ENCODE measurements at places on chromosomes 7 and 10.

GRCh38 chr10:47337310-47337709 is 10.9 kb upstream of the RBP3 start:
- DNase-seq = no peak

GRCh38 chr7:55286666-55287065 is 78.5 kb upstream of the LANCL2 start:
- no peak for DNase-seq

- no peak for DNase-seq
Observed at GRCh38 chr7:92669616-92670165, 79.5 kb upstream of the FAM133B start.

DNA sequence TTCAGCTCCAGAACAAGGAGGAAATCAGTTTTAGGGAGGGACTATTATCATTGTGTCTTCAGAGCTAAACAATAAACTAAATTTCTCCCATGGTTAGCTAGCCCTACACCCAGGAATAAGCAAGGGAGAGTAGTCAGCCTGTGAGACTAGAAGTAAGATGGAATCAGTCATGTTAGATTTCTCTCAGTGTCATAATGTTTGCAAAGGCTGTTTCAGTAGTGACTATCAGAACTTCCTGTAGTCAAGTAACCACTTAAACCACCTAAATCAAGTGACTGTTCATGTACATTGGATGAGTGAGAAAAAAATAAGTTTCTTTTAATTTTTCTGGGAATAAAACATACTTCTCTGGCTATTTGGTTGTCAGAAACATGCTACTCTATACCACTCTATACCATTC is 121.6 kb downstream of the KCND2 start:
- DNase-seq = no peak

- no peak for DNase-seq
Observed at GRCh38 chr10:45518741-45519140, 144.7 kb downstream of the ALOX5 start.

DNA sequence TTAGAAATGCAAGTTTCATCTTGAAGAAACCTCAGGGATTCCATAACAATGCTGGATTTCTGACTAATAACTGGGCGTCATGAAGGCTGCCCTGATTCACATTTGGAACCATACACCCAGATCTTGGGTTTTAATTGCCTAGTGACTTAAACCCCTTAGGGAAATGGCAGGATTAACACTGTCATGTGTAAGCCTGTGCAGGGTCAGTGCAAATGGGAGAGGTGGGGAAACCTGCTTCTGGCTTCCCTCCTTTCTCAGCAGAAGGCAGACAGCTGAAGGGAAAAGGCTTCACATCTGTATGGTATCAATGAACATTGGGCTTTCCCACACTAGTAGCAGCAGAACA is 364.2 kb downstream of the ANKRD30A start:
- DNase-seq = no peak

GRCh38 chr7:71470830-71471229 is 338.9 kb downstream of the GALNT17 start:
- no peak for DNase-seq

GRCh38 chr10:115827231-115828009 is 445.6 kb downstream of the GFRA1 start:
- DNase-seq = no peak

GRCh38 chr10:47354165-47354564 is 6.0 kb downstream of the RBP3 start:
- no peak for DNase-seq

- DNase-seq = no peak
Observed at GRCh38 chr7:117986645-117987269, 113.5 kb upstream of the CTTNBP2 start.

GRCh38 chr10:30155401-30155800 is 96.0 kb upstream of the JCAD start:
- DNase-seq = no peak

DNA sequence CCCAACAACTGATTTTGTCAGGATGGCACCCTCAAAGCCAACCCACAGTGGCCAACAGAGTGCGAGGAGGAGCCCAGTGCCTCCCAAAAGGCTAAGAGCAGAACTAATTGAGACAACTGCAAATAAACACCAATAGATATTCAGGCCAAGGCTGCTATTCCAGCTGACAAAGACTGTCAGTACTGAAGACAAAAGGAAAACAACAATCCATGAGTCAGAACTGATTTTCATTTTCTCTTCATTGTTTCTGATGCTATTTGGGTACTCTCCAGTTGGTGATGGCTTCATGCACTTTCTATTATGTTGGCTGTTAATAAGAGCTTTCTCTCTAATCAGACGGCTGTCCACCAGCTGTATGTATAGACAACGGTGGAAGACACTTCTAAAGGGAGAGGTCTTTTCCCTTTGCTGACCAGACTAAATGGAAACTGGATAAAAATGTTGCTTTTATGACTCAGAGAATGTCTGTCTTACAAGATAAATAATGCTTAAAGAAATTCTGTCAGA is 515.9 kb downstream of the PARD3 start:
- no peak for DNase-seq

- peak; percentile 68 for DNase-seq
Observed at GRCh38 chr7:38306914-38307313, 33.5 kb upstream of the TARP start.

GRCh38 chr7:31476073-31476745 is 37.7 kb upstream of the ITPRID1 start:
- DNase-seq = no peak

- DNase-seq = no peak
Observed at GRCh38 chr7:118602090-118602489, 377.6 kb downstream of the ANKRD7 start.

DNA sequence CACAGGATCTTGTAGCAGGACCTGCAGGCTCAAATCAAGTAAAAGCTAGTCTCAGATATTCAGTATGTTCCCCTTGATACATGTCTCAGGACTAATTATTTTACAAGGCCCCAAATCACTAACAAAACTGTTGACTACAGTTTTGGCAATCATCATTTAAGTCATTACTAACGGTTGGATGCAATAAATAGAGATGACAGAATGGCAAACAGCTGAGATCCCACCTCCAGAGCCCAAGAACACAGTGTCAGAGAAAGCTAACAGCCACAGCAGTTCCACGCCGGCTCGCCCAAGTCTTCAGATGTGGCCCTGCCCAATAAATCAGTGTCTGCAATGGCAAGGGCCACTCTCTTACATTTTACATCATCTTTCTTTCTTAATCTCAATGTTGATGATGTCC is 87.6 kb downstream of the CTBP2 start:
- no peak for DNase-seq

- DNase-seq = no peak
Observed at GRCh38 chr7:74362266-74362665, 73.1 kb downstream of the CLIP2 start.

DNA sequence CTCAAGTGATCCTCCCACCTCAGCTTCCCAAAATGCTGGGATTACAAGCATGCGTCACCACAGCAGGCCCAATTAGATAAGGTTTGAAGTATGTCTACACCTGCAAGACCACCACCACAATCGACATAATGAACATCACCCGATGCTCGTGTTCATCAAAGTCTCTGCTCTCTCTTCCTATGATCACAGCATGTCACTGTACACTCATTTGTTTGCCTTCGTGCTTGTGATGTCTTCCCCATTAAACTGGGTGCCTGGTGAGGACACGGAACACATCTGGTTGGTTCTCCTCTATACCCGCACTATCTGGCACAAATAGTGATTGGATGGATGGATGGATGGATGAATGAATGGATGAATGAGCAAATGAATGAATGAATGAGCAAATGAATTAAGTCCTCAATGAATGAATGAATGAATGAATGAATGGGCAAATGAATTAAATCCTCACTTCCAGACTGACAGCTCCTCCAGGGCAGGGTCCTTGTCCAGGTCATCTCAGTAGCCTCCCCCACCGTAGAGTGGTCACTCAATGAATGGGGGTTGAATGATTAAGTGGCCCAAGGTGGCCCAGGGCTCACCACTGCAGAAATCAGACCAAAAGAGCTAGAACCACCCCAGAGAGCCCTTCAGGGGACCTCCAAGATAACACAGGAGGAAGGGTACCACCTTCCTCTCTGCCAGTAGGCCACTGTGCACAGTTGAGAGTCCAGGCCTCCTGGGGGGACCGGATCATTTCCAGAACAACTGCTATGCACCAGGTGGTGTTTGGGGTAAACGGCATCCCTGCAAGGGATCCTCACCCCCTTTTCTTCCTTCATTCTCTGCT is 101.9 kb upstream of the TNRC18 start:
- DNase-seq = no peak

DNA sequence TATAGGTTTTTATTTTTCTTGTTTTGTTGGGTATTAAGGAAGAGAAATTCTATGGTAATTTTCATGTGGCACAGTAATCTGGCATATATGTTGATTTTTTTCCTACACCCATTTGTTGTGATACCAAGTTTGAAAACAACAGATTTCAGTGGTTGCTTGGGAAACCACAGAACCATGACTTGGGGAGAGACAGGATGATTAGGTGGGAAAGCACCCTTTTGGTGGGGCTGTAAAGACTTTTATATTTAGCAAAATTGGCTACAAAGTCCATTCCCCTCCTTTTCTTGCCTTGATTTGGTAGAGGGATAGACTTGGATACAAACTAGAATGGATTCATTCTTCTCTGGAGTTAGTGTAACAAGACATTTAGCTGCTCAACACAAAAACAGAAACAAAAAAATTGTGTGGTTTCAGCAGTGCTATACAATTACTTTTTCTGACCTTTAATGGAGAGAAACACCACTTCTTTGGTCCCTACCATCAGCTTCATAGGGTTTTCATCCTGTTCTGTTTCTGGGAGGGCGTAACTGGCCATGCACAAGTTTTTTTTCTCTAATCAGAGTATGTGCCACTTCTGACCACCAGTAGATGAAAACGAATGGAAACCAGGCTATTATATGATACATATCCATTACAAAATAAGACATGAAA is 52.7 kb downstream of the FIGNL1 start:
- no peak for DNase-seq

DNA sequence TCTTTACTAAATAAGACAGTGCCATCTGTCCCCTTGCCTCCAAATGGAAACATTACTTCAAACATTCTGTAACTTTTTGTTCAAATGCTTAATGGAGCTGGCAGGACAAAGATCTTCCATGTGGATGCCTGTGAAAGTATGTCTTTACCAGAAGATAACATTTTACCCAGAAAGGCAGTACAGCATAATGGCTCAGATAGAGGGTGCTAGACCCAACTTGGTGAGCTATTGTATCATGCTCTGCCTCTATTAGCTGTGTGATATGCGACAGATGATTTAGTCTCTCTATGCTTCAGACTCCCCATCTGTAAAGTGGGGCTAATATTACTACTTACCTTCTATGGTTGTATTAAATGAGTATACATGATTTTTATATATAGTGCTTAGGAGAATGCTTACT is 8.8 kb upstream of the SMKR1 start:
- DNase-seq = peak; percentile 0

DNA sequence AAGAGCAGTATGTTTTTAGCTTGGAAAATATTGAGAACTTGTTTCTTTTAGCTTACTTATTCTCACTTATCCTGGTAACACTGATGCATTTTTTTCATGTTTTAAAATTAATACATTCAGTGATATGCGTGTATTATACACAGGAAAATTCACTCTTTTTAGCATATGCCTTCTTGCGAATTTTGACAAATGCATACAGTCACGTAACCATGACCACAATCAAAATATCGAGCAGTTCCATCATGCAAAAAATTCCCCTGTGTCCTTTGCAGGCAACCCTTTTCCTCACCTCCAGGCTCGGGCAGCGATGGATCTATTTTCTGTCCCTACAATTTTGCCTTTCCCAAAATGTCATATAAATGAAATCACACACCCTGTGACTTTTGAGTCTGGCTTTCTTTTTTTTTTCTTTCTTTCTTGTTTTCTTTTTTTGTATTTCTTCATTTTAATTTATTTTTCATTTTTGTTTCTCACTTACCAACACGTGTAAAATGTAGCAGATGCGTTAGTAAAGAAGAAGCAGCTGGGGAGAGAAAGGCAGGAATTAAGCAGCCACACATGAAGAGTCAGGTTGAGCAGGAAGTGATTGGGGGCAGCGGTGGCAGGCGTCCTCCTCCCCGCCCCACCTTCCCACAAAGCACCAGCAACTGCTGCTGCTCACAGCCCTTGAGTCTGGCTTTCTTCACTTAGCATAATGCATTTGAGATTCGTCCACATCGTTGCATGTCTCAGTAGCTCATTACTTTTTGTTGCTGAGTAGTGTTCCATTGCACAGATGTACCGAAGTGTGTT is 29.9 kb downstream of the ADRB1 start:
- peak; percentile 24 for DNase-seq

DNA sequence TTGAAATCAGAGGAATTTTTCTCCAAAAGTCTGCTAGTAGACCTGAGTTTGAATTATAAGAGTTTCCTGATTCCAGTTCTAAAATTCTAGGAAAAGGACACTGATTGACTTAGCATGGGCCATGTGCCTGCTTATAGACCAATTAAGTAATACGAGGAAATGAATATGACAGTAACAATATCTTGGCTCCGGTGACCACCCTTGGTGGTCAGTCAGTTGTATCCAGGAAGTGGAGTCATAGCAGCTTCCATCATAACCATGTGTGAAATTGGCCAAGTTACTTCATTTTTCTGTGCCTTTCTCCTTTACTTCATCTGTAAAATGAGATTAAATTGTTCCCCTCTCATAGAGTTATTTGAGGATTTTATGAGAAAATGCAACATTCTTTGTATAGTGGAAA is 66.9 kb downstream of the MTPAP start:
- peak; percentile 40 for DNase-seq

- DNase-seq = no peak
Observed at GRCh38 chr10:33136781-33137180, 178.8 kb upstream of the ITGB1 start.

- DNase-seq = no peak
Observed at GRCh38 chr10:107898392-107898791, 733.9 kb upstream of the SORCS1 start.

DNA sequence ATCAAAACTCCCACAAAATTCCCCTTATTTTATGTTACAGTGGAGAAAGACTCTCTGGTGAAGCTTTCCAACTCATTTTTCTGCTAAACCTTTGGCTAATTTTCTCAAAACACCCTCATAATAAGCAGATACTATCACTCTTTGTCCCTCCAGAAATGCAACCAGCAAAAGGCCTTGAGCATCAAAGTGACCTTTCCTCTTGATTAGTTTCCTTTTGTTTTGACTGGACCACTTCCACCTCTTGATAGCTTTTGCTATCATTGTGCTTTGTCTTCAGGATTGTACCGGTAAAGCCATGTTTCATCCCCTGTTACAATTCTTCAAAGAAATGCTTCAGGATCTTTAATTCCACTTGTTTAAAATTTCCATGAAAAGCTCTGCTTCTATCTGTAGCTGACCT is 115.1 kb upstream of the SLC13A1 start:
- no peak for DNase-seq

DNA sequence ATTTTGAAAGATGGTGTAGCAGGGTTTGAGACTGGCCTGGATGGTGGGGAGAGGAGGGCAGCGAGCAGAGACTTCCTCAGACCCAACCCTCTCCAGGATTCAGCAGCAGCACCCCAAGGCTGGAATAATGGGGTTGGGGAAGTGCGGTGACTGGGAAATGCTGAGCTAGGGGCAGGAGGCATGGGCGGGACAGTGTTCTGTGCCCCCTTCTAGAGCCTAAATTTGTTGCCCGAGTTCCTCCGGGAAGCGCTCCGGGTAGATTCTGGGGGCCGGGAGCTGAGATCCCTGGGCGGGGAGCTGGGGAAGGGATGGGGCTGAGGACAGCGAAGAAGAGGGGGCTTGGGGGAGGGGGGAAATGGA is at the start of gene CHAT:
CHAT (plus strand) TSS at position 156 of the 360 bp plus-strand sequence; CDS start at position 309, 153 bp downstream.
- no peak for DNase-seq

All from AML-193 (cell line).